Dorsolateral prefrontal cortex (tissue), 122 donors: ENCODE measurements at places on chromosomes 13 and 19.

DNA sequence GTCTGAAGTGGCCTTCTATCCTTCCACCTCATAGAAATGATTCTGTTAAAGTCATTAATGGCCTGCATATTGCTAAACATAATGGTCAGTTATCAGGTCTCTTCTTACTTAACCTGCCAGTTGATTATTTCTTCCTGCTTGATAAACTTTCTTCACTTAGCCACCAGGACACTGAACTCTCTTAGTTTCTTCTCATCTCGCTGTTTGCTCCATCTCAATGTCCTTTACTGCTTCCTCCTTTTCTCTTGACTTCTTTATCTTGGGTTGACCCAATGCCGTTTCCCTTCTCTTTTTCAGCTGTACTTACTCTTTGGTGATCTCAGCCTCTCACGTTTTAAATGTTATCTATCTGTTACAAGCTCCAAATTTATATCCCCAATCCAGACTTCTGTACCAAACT, 17.1 kb upstream of the CLC start:
- DNase-seq = no peak

DNA sequence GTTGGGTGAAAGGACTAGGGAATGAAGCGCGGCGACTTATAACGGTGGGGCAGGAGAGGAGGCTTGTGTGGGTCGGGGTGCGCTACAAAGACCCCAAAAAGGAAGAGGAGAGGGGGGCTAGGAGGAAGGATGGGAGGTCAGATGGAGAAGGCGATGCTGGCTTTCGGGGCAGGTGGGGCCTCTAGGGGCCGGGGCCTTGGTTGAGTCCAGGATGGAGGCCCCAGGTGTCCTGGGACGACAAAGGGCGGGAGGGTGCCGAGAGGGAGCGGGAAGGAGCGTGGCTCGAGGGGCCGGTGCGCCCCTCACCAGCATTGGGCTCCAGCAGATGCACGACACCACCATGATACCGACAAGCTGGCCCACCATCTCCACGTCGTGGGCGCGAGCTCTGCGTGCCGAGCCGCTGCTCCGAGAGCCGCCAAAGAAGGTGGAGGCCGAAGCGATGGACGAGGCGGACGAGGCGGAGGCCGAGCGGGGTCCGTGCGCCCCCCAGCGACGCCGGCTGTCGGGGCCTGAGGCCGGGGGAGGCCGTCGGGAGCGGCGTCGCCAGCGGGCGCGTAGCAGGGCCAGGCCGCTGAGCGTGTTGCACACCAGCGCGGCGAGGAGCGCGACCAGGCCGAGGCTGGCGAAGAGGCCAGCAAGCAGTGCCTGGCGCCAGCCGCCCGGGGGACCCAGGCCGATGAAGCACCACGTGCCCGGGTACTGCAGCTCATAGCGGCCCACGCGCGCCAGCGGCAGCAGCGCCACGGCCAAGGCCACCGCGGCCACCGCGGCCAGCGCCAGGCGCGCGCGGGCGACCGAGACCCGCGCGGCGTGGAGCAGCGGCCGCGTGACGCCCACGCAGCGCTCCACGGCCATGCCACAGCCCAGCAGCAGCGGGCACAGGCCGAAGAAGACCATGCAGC, 1.8 kb downstream of the PTGER1 start:
- no peak for DNase-seq

GRCh38 chr13:22060187-22060586, 389.3 kb downstream of the FGF9 start:
- no peak for DNase-seq

- DNase-seq = no peak
These were observed 230.8 kb downstream of the POU4F1 start for GRCh38 chr13:78372581-78372980.

DNA sequence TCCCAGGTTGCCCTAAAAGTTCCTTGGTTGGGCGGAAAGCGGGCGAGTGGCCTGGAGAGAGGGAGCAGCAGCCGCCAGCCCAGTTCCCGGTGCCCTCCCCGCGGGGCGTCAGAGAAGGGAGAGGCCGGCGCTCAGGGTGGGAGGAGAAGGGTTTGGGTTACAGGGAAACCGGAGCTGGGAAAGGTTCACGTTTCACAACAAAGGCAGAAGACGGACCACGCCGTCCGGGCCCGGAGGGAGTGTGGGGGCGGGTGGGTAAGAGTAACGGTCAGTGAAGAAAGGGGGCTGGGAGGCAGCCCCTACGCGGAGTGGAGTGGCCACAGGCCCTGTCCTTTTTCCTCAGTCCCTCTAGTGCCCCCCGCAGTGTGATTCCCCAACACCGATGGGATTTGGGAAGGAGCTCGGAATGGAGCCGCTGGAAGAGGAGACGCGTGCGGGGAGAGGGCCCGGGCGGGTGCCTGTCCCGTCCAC, 1.6 kb downstream of the SIX5 start:
- DNase-seq = no peak

DNA sequence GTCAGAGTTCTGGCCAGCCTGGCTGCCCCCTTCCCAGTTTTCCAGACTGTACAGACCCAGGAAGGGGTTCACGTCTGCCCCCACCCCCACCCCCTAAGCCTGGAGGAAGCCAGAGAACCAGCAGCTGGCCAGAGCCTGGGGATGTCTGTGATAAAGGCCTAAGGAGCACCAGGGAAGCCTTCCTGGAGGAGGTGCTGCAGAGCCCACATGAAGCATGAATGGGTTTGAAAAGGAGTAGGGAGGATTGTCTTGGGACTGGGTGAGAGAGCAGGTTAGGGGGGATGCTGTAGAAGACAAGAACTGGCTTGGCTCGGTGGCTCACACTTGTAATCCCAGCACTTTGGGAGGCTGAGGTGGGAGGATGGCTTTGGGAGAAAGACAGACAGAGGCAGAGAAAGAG, 5.8 kb downstream of the SHKBP1 start:
- no peak for DNase-seq
